ENCODE measurements at places on chromosomes 4 and X.
A peak's percentile ranks its signal among the peaks of the same experiment; 100 is the strongest.

DNA sequence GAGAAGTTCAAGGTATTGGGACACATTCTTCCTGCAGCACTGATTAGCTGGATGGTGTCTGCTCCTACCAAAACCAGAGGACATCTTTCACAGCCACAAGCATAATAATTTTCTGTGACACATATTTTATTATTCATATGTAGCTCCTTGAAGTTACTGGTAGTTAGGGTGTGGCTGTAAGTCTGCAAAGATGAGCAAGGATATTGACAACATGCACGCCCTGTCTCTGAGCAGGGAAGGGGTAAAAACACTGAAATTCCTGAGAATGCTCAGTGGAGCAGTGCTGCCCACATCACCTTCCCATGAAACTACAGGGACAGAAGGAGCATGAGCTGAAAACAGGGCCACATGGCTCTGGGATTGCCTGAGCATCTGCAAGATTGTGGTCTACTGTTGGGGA lies 38.9 kb downstream of the PARM1 start:
- DNase-seq = no peak

- DNase-seq = no peak
These were observed 24.1 kb upstream of the MRFAP1 start for GRCh38 chr4:6616087-6616995.

- DNase-seq = peak; percentile 6
These were observed 107.5 kb upstream of the ACSL4 start for GRCh38 chrX:109840585-109840984.

DNA sequence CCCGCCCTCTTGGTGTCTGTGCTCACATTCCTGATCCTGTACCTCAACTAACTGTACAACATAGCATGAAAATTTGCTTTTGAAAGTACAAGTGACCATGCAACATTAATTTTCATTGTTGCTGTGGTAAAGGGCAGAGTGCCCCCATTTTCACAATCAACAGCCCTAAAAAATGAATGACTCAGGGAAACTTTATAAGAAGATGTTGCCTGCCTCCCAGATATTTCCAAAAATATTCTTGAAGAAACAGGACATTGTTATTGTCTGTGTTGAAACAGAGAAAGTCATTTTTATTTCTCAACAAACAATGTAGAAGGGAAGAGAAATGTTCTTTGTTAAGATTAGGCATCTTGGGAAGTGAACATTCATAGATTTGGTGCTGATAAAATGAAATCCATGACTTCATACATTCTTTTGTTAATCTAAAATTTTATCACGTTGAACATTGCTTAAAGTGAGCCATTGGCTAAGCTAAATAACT lies 113.9 kb upstream of the ANXA3 start:
- DNase-seq = no peak

DNA sequence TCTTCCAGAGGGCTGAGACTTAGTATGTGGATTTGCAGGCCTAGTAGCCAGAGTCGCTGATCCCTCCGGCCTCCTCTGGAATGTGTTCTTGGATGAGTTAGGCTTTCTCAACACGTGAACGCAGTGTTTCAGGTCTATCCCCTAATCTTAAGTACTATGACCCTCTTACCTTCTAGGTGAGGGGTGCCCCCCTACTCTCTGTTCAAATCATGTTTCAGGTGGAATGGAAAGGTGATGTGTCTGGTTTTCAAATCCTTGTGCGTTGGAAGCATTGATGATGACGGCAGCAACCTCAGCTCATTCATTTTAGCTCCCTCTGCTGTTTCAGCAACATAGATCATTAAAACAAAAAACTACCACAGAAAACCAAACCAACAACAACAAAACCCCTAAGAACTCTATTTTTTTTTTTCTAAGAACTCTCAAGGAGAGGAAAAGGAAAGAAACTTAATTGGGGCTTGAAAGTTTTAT lies 56.4 kb downstream of the RWDD4 start:
- DNase-seq = no peak

GRCh38 chr4:156538210-156538609 lies 433.4 kb downstream of the PDGFC start:
- DNase-seq = no peak

GRCh38 chrX:111284631-111285293 lies 14.5 kb upstream of the CAPN6 start:
- DNase-seq = no peak

GRCh38 chr4:21768349-21769310 lies 179.9 kb downstream of the KCNIP4 start:
- DNase-seq = no peak

- no peak for DNase-seq
These were observed 324.8 kb downstream of the FRMPD4 start for GRCh38 chrX:12463052-12463451.

- DNase-seq = no peak
These were observed 44.5 kb downstream of the TRIM2 start for GRCh38 chr4:153248641-153249198.

DNA sequence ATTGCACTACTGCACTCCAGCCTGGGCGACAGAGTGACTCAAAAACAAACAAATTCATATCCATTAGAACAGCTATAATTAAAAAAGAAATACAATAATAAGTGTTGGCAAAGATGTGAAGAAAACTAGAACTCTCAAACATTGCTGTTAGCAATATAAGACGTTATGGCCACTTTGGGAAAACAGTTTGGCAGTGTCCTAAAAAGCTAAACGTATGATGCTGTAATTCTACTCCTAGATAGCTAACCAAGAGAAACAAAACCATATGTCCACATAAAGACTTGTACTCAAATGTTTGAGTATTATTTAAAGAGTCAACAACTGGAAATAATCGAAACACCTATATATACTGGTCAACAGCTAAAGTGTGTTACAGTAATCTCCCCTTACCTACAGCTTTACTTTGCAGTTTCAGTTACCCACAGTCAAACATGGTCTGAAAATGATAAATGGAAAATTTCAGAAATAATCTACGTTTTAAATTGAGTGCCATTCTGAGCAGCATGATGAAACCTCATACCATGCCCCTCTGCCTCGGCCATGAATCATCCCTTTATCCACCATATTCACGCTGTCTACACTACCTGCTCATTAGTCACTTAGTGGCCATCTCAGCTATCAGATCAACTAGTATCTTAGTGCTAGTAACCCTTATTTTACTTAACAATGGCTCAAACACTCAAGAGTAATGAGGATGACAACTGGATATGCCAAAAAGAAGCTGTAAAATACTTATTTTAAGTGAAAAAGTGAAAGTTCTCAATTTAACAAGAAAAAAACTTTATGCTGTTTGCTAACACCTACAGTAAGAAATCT lies 4.9 kb downstream of the ELF2 start:
- no peak for DNase-seq

GRCh38 chr4:2042947-2043395 lies 16.2 kb upstream of the NAT8L start:
- no peak for DNase-seq

DNA sequence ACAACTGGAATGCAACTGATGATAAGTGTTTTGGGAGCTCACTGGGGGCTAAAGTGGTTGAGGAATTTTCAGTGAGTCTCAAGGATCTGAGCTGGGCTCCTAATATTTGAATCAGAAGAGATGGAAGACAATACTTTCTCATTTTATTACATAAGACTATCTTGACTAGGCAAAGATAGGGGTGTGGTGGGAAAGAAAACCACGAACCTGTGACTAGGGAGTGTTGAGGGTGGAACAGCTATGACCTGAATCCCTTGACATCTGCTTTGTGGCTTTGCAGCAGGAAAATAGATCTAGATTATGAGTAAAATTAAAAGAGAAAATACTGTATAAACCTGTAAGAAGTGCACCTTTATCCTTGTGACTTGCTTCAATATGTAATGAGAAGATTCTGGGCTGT lies 295.1 kb upstream of the TEX13A start:
- DNase-seq = no peak

DNA sequence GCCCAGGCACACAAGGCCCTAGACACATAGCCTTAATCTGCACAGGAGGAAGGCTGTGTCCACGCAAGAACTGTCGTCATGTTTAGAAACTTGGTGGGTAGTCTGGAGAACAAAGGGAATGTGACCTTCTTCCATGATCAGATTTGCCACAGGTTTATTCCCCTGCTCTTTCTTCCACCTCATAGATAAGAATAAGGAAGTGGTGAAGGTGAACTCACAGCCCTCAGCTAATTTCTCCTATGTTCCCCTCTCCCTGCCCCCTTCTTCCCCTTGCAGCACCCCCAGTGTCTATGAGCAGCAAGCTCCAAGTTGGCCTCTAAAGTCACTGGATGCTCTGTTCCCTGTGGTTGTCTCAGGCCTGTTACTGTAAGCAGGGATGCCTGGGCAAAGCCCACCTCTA lies 39.8 kb upstream of the LAS1L start:
- DNase-seq = no peak

DNA sequence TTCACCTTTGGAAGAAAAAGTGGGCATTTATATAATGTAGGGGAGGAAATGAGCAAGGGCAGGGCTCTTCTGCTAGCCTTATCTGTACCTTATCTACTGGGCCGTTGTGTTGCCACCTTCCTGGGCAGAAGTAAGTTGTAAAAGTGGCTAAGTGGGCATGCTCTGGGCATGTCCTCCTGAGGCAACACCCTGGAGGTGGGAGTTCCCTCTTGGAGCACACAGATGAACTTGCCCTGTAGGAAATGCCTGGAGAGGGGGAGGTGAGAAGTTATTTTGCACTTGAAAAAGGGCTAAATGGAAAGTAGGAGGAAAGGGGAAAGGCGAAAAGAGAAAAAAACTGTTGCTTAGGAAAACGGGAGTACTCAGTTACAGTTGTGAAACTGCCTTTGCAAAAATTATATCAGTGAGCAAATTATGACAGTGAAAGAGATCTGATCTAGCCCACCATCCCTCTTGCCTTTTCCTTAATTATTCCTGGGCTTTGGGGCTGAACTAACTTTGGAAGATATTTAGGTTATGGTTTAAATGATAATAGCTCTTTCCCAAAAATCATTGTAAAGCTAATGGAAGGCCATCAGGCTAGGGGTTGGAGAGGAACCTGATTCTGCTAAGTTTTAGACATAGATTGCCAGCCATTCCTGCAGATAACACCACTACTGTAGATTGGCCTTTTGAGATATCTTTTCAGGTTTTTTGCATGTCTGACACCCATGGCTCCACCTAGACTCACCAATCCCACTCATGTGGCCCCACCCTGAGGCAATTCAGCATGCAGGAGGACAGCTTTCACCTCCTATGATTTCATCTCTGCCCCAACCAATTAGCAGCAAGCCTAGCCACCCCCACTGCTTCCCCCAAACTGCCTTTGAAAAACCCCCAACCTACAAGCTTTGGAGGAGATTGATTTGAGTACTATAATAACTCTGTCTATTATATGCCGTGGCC lies 20.5 kb upstream of the ZNF81 start:
- DNase-seq = no peak

DNA sequence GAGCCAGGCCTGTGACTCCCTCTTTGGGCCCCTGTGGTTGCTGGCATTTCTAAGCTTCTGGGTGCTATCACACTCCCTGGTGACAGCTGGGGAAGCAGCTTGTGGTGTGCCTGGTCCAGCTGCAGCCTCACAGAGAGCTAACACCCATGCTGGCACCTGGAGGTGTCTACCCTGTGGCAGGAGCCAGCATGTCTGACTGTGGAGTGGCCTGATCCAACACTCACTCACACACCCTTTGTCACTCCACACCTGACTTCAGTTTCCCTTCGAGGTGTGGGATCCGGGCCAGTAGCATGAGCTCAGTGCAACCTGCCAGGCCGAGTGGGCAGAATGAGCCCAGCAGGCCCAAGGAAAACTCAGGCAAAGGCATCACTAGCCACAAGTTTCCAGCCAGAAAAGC lies 67.5 kb downstream of the TECRL start:
- no peak for DNase-seq

DNA sequence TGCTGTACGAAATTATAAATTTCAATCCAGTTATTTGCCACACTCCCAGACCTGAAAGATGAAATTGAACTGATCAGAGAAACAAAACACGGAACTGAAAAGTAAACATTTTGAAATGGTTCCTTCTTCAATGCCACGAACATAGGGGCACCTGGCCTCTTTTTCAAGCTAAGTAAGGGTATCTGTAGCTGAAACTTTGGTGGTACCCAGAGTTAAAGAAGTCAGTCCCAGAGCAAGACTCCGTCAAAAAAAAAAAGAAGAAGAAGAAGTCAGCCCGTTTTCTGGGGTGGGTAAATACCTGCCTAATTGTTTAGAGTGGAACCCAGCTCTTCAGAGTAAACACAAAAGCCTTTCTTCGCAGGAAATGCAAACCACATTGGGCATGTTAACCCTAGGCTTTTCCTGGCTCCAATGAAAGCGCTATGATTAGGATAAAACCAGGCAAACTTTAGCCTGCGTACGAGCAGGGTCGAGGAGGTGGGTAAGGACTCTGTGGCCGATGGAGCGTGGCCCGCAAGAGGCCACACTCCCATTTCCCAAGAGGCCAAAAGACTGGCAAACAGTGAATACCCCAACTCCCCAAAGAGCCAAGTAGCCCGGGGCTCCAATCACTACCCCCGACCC lies 1.3 kb downstream of the ANTXR2 start:
- no peak for DNase-seq

DNA sequence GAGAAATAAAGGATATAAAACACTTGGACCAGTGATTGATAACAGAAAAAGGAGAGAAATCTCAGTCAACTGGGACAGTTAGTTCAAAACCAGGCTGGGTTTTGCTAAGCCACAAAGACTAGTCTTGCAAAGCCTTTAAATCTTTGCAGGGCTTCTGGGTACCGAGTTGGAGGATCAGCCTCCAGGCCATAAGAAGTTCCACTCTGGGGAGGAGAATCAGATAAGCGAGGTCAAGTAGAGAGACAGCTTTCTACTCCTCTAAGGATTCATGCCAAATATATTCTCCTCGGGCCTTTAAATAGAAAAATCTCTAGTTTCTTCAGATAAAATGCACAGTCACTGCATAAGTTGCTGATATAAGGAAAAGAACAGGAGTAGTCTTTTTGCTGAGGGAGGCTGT lies 92.7 kb downstream of the MFAP3L start:
- no peak for DNase-seq

DNA sequence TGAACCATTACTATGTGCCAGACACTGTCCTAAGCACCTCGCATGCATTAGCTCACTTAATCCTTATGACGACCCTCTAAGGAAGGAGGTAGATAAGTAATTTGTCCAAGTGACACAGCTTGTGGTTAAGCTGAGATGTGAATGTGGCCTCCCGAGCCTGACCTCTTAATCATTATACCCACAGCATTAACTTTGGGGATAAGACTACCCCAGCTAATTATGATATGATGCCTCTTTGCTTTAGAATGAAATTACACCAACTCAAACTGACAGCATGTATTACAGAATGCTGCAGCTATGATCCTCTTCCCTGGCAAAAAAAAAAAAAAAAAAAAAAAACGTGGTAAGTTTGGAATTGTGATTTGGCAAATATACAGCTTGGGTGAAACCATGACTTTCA lies 53.5 kb downstream of the APBB2 start:
- DNase-seq = no peak

DNA sequence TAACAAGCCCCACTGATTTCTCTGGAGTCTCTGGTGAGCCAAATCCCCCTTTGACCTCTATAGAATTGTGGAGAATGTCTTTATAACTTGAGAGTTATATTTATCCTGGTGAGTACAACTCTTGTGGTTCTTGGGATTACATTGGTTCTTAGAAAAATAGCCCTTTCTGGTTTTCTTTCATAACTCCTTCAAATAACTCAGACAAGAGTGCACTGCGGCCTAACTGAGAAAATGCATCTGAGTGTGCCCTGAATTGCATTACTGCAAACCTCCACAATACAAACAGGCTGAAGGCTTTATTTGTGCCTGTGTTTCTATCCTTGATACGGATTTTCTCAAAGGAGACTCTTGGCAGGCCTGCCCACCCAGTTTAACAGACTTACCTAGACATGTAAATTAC lies 2.7 kb downstream of the BEX3 start:
- DNase-seq = no peak
